DMS153 (cell line): ENCODE measurements at places on chromosomes 13 and 19.
A peak's percentile ranks its signal among the peaks of the same experiment; 100 is the strongest.

DNA sequence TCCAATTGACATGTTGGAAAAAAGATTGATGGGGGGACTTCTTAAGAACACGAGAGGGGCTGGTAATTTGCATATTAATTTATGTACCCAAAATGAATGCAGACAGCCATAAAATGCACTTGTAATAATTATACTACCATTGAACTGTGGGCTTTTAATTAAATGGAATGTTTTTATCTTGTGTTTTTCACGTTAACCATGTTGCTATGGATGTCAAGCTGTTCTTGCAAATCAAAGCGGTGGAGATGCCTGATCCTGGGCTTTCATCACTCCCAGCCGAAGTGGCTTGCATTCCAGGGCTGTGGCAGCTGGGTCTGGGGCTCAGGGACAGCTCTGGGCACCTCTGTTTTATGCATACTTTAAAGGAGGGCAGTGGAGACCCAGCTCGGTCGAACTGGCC lies 179.4 kb upstream of the TMTC4 start:
- no peak for DNase-seq

DNA sequence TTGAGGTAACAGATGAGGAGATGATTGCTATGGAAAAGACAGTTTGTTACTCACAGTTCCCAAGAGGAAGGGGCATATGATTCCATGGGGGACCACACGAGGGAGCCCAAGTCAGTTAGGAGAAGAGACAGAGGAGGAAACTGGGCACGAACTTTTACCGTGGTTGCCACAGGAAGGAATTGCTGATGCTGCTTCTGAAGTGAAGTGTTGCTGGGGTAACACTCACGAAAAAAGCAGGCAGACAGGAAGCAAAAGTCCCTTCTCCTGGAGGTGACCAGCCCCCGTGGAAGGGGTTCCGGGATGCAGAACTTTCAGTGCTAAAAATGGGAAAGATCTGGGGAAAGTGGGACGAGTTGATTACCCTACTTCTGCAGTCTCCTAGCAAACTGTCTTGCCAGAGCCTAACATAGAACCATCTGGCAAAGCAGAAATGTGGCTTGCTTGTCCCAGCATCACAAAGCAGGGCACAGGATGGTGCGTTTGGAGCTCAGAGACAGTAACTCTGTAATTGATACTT lies 35.4 kb upstream of the MAP3K10 start:
- DNase-seq = no peak

- peak; percentile 20 for DNase-seq
These were observed 257.0 kb downstream of the ENOX1 start for GRCh38 chr13:43529796-43530195.

DNA sequence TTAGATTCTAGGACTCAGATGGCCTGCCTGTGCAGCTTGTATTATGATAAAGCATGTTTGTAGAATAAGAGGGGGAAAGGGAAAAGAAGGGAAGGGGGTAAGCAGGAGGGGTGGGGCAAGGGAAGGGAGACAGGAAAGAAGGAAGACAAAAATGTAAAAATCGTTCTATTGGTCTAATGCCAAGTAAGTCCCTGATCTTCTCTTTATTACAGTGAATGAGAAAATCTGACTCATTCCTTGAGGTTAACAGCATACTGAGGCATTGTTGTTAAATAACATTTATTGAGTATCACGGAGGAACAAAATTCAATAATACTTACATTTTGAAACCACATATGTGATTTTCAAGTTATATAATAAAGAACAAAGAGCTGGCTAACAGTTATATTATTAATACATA lies 1534.7 kb downstream of the OLFM4 start:
- DNase-seq = no peak

GRCh38 chr19:1609103-1609396 lies 3.8 kb upstream of the UQCR11 start:
- DNase-seq = no peak

GRCh38 chr19:11204076-11204602 lies 6.8 kb upstream of the KANK2 start:
- no peak for DNase-seq

DNA sequence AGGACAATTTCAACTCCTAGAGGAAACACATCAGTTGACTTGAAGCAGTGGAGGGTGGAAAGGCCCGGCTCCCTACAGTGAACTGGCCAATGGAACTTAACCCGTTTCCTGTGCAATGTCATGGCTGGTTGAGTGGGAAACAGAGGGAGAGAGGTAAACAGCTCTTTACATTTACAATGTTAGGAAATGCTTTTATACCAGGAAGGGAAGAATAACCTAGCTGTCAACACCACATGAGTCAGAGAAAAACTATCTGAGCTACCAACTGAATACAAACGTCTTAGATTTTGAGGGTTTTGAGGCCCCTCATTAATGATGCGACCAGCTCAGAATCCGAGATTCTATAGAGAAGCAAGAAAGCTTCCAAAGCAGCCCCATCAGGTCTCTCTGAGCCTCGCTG lies 36.7 kb downstream of the CARD8 start:
- no peak for DNase-seq

DNA sequence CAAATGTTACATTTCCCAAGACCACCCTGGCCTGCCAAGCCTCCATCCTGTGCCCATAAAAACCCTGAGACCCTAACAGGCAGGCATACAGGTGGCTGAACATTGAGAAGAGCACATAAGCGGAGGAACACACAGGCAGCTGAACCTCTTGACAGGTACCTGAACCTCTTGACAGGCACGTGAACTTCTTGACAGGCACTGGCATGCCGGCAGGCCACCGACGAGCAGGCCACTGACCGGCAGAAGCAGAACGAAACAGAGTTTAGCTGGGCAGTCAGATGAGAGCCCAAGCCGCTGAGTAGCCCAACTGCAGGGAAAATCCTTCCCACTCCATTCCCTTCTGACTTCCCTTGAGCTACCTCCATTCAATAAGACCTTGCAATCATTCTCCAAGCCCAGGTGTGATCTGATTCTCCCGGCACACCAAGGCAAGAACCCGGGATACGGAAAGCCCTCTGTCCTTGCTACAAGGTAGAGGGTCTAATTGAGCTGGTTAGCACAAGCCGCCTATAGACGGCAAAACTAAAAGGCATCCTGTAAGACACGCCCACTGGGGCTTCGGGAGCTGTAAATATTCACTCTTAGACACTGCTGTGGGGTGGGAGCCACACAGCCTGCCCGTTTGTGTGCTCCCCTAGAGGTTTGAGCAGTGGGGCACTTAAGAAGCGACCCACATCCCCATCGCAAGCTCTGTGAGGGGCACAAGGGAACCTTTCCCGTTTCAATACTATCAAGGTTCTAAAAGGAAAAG lies 2613.9 kb upstream of the PCDH20 start:
- DNase-seq = no peak

GRCh38 chr13:29924482-29925350 lies 74.3 kb upstream of the UBL3 start:
- no peak for DNase-seq

- no peak for DNase-seq
These were observed 16.6 kb upstream of the NPAS1 start for GRCh38 chr19:47002853-47003610.

DNA sequence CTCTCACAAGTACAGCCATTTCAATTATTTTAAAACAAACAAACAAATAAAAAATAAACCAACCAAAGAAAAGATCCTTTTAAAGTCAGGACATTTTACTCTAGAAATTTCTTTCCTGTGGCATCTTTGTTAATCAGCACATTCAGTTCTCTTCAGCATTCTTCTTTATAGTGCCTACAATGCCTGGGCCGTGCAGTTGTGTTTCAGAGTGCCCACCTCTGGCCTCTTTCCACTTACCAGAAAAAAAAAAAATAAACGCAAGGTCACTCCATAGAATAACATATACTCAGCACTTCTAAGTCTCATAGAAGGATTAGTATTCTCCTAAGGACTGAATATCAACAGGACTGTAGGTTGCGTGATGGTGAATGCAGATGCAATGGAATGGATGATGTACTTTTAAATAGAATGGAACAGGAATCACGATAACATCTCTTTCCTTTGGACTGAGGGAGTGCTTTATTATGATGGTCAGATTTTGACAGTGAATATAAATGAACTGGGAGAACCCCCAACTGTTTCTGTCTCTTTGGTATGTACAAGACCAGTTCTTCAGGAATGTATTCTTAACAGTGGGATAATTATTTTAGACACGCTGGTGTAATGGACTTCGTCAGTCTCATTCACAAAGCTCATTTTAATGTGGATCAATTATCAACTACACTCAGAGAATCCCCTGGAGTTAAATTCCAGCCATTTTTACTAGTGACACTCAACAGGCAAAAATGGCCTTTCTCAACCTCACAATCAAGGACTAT lies 125.0 kb upstream of the NBEA start:
- DNase-seq = no peak

GRCh38 chr13:52997951-52998876 lies 30.4 kb upstream of the OLFM4 start:
- no peak for DNase-seq

- DNase-seq = no peak
These were observed 4.6 kb downstream of the KLF12 start for GRCh38 chr13:74129500-74130191.

DNA sequence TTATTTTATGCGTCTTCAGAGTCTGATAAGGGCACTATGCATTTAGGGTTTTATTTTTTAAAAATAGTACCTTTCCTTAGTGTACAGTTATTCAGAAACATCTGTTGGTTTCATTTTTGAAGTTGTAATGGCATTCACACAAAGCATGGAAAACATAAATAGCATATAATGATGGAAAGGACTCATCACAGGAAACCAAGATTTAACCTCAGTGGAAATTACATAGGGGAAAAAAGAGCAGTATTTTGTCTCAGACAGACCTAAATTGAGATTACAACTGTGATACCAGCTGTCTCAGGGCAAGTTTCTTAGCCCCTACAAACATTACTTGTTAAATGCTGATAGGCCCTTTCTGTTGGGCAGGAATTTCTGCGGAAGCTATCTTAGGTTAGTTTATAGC lies 57.2 kb downstream of the NHLRC3 start:
- no peak for DNase-seq

- no peak for DNase-seq
These were observed 3.6 kb downstream of the ONECUT3 start for GRCh38 chr19:1756705-1757465.

- no peak for DNase-seq
These were observed 350.9 kb downstream of the FOXO1 start for GRCh38 chr13:40315416-40316064.

DNA sequence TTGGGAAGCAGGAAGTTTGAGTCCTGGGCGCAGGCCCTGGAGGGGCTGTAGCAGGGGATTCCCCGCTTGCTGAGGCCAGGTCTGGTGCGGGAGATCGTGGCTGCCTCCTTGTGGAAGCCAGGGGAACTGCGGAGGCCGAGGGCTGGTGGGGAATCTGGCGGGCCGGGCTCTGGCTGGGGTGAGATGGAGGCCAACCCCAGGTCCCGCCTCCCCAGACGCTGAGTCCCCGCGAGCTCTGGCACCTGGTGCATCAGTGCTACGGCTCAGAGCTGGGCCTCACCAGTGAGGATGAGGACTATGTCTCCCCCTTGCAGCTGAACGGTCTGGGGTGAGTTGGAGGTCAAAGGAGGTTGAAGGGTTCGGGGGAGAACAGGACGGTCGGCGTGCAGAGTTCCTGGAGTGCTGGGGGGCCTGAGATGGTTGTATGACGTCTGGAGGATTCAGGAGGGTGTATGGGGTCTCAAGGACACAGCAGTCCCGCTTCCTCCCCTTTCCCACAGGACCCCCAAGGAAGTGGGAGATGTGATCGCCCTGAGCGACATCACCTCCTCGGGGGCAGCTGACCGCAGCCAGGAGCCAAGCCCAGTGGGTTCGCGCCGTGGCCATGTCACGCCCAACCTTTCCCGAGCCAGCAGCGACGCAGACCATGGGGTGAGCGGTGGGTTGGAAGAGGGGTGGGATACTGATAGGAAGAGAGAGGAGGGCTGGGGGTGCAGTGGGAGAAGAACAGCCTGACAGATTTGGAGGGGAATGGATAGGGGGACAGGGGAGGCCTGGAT lies 13.1 kb downstream of the GRAMD1A start:
- no peak for DNase-seq

GRCh38 chr19:2629491-2630351 lies 72.8 kb downstream of the GNG7 start:
- DNase-seq = no peak

DNA sequence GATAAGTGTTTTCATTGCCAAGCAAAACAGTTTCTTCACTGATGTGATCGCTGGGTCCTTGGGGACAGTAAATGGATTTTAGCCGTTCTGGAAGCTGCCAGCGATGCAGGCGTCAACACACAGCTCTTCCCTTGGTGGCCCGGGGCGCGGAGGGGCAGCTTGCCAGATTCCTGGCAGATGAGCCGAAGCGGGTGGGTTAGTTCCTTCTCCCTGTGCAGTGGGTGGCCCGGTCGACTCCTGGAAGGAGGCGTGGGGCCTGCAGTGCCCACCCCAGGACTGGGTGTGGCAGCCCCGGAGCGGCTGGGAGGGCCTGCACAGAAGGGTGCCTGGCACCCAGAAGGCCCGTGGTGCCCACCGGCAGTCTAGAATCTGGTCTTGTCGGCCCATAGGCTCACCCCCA lies 69.0 kb downstream of the KDM4B start:
- DNase-seq = peak; percentile 70

DNA sequence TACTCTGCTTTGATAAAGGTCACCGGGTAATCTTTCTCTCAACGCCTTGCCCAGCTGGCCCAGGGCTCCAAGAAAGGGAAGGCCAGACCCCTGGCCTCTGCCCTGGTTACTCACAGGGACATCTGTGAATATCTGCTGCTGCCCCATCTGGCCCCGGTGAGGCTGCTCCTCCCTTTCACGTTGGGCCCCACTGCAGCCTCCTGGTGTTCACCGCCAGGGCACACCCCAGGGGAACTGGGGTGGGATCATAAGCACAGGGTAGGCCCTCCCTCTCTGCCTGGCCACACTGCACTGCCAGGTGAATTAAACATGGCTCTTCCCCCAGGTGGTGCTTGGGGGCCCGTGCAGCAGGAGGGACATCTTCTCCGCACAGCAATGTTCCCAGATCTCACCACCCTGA lies 12.7 kb downstream of the LAIR1 start:
- no peak for DNase-seq

DNA sequence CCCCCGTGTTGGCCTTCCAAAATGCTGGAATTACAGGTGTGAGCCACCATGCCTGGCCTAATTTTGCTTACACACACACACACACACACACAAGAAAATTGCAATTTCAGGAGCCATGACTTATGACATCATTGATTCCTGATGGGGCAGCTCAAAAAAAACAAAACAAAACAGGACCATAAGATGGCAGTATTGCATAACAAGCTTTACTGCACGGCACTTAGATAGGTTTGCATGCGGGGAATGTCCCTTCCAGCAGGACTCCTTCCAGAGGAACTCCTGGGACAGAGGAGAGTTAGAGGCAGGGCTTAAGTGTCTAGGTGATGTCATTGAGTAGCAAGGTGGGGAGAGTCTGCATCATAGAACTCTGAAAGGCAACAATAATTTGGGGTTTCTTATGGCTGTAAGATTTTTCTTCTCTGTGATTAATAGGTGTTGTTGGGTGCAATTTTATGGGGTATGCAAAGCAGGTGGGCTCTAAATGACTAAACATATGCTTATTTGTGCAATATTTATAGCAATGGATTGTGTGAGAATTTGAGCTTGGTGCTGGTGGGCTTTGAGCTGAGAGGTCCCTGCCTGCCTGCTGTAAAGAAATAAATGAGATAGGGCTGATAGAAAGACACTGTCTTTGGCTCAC lies 9.0 kb upstream of the ACSBG2 start:
- no peak for DNase-seq
